ENCODE measurements at places on chromosomes 7 and 10.
A peak's percentile ranks its signal among the peaks of the same experiment; 100 is the strongest.

- DNase-seq, result no peak
Observed at GRCh38 chr7:37247861-37248260, 200.8 kb downstream of the ELMO1 start.

- no peak for DNase-seq
Observed at GRCh38 chr7:114508086-114508485, 93.5 kb downstream of the FOXP2 start.

DNA sequence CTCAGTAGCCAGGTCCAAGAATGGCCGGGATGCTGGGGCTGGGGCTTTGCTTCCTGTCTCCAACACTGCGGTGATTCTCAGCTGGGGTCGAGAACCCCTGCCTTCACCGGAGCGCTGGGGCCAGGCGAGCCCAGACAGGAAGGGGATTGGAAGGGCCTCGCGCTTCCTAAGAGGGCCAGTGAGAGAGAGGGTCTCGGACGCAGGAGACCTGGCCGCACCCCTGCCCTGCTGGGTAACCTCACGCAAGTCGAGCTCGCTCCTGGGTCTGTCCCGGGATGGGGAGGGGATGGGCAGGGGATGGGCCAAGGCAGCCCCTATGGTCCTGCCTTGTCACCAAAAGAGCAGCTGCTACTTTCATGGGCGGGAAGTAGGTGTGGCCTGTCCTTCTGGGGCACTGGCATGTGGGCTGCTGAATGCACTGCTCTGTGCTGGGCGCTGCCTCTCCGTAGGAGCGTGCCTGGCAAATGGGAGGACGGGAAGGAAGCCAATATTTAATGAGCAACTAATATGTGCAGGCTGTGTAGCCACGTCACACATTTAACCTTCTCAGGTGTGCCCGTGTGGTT, 20.0 kb downstream of the KCNK18 start:
- peak; percentile 32 for DNase-seq

DNA sequence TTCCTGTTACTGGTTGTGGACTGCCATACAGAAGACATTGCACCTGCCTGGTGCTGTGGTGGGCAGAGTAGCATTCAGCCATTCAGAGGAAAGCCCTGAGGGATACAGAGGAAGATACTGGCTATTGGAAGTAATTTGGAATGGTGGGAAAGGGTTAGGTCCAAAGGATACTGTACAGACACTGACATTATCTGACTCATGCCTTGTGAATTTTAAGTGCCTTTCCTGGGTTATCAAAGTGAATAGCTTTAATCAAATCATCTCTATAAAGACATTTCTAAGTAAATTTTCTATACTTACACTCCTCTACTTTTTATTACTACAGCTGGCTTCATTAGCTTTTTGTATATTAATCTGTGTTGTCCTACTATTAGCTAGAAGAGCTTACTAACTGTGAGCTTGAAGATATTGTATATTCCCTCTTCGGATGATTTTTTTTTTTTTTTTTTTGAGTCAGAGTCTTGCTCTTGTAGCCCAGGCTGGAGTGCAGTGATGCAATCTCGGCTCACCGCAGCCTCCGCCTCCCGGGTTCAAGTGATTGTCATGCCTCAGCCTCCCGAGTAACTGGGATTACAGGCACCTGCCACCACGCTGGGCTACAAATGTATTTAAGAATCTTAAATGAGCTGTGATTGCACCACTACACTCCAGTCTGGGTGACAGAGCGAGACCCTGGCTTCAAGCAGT, 186.5 kb downstream of the ADK start:
- DNase-seq, result no peak

- DNase-seq, result peak; percentile 49
Observed at GRCh38 chr10:132255489-132256344, 52.0 kb downstream of the STK32C start.

DNA sequence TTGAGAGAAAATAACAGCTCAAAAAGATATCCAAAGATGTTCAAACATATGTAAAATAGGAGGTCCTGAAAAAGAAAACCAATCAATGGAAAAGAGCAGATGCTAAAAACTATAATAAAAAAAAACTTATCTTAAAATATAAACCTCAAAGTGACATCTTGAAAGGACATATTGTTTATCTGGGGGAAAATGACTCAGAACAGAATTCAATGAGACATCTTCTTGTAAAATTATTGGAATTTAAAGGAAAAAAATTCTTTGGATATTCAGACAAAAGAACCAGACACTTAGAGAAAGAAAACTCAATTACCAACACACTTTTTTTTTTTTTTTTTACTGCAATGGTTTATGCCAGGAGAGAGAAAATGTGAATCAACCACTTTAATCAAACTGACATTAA, 58.9 kb downstream of the NAMPT start:
- DNase-seq, result no peak

- no peak for DNase-seq
Observed at GRCh38 chr10:86668297-86669165, at the start of gene LDB3. TSS of gene LDB3 (plus strand) at chr10:86668511. CDS start at chr10:86668692, 181 bp downstream.

DNA sequence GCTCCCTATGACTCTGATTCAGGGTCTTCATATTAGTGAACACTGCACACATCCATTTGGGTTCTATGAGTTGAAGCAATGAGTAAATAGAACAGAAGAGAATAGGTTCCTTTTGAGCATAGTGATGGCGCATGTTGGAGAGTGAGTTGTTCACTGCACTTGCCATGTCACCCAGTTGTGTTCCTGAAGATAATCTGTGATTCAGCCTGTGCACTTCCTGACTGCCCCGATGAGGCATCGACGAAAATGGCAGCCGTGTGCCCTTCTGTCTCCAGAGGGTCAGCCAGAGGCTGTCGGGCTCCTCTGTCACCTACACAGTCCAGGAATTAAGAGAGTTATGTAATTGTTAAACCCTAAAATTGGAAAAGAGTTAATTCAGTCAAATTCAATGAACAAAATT, 94.7 kb downstream of the GALNT11 start:
- no peak for DNase-seq

DNA sequence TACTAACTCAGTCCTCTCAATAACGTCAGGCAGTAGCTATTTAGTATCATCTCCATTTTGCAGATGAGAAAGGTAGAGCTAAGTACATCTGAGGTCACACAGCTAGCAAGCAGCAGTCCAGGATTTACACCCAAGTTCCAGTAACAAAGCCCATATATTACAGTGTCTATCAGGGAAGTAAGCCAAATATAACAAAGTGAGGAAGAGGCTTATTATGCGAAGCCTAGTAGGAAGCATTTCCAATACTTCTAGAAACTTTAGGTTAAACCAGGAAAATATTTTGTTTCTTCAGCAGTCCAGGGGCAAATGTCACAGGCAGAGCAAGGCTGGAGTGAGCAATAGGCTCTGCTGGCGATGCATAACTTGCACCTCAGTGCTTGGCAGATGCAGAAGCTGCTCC, 53.9 kb downstream of the NOC3L start:
- no peak for DNase-seq

DNA sequence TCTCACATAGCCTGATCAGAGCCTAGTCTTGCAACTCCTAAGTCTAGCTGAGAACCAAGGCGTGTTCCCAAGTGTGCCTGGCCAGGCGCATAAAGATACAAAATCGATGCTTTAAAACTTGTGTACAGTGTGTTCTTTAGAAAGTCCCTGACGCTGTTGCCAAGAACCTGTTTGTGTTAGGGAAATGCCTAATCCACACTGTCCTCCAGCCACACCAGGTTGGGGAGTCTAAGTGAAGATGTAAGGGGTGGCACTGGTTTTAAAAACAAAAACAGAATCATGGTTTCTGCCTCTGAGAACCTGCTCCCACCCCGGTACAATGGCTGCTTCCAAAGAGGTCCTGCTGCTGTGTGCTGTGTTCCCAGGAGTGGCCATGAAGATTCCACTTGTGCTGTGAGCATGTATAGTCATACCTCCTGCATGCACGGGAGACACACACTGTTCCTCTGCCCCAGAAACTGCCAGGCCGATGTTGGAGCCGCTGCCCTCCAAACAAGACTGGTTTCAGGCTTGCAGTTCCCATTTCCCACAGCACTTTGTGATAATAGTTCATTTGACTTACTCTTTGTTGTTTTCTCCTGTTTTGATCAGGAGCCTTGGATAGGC, 88.5 kb downstream of the CCNY start:
- no peak for DNase-seq

DNA sequence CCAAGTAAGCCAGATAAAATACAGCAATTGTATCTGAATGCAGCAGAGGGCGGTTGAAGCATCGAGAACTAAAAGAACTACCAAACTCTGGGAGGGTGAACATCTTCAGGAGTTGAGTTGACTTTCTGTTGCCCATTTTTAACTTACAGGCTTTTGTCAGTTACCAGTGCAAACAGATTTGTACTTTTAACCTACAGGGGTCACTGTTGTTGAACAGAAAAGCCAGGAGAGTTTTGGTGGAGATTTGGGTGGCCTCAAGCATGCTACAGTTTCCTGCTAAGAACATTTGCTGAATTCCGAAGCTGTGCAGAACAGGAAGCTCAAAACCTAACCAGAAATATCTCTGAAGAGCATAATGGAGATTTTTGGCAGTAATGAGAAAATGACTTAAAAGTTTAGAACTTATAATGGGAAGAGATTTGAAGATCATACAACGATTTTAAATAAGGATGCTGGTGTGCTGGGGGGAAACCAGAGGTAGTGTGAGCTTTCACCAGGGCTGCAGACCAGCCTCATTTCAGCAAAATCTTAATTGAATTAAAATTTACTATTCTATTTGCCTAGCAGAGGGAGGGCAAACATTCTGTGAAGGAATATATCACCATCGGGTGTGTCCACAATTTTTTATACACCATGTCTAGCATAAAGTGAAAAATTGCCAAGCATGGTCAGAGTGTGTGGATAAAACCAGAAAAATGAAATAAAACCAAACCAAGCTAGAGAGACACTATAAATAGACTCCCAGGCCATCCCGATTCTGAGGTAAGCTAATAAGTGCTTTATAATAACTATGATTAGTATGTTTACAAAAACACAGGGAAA, 208.6 kb upstream of the CCDC6 start:
- DNase-seq, result peak; percentile 35

DNA sequence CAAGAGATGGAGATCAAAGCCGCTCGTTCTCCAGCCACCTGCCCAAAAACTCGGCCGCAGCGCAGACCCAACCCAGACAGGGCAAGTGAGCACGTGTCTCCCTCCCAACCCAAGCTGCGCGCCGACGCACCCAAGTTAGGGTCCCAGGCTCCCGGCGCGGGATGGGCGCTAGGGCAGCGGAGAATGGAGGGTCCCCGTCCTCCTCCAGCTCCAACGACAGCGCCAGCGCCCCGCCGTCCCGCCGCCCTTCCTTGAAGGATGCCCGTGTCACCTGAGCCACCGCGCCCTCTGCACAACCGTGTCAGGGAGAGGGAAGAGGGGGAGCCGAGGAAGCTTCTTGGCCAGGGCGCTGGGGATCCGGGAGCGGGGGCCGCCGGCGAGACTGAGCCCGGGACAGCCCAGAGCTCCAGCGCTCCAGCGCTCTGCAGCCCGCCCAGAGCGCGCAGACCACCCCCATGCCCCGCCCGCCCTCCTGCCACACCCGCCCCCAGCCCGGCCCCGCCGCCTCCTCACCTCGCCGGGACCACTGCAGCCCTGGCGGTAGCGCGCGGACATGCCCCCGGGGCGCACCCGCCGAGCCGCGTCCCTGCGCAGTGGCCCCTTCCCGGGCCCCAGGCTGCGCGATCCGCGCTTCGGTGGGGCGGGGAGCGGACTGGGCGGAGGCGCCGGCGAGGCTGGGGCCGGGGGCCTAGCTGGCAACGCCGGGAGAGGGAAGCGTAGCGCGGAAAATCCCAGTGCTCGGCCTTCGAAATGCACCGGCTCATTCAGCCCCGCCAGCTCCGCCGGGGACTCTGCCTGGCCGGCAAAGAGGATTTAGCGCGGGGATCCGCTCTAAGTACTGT, at the start of gene SLC16A12:
Gene SLC16A12 (minus strand): TSS at position 424 of the 842 bp plus-strand sequence. CDS start 73,016 bp downstream, outside the sequence.
- no peak for DNase-seq

DNA sequence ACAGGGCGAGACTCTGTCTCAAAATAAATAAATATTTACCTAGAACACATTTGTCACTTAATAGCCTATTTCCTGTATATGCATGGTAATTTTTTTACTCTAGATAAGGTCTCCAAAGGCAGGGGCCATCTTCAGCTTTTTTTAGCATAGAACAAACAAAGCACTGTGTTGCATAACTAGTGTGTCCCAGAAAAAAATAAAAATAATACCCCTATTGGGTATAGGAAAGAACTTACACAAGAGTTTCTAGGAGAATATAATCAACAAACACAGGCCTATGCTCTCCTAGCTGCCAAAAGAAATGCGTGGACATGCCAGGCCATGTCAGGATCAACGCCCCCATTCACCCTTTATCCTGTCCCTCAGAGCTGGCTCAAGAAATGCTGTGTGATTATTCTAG, 103.6 kb downstream of the PARD3 start:
- no peak for DNase-seq

DNA sequence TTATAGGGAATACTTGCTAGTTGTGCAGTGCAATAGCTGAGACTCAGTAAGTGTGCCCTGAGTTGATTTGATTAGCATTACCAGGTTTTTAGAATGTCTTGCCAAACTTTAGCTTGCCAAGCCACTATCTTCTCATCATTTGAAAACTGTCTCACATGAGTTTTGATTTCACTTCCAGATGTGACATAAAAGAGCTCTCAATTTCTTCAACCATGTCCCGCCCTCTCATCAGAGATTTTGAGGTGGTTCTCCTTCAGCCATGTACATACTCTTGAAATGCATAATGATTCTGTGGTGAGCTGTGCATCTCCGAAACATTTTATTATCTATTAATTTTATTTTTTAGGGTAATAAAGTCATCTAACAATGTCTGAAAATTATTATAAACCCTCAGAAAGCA, 215.0 kb upstream of the SEMA3E start:
- DNase-seq, result no peak

GRCh38 chr10:63247771-63248170, 114.6 kb downstream of the NRBF2 start:
- no peak for DNase-seq

DNA sequence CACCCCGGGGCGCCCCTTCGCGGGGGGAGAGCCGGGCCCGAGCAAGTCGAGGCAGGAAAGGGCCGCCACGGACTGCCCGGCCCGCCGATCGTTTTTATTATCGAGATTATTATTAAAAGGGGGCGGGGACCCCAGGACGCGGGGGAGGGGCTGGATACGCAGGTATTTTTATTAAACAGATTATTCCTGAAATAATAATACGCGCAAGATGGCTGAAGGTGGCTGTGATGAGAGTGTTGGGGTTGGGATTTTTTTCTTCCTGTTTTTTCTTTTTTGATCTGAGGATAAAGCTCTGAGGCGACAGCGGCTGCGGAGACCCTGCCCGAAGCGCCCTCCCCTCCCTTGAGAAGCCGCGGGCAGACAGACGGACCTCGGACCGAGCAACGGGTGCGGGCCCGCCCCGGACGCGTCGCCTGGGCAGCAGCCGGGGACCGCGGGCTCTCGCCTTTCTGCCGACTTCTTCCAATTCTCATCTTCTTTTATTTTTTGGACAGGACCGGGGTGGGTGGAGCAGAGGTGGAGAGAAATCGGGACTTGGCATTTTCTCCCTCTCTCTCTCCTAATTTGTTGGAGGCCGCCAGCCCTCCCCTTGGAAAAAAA, 1.4 kb upstream of the TRIM8 start:
- peak; percentile 39 for DNase-seq

Data from activated CD4-positive, alpha-beta T cell treated with anti-CD3 and anti-CD28 coated beads, Interleukin-2, amount 10 ng/mL, durations not matched to agents 7 days and 5 days (primary cell).